ENCODE measurements at places on chromosomes 2 and 18.

DNA sequence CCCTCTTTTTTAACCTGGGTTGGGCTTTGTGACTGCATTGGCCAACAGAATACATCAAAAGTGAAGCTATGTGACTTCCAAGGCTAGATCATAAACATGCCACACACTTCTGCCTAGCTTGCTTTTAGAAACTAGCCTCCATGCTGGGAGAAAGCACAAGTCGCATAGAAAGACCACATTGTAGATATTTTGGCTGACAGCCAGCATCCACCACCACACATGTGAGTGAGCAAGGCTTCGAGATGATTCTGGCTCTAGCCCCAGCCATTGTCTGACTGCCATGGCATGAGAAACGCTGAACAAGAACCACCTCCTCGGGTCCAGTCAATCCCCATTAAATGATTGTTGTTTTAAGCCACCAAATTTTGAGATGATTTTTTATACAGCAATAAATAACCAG lies 66.8 kb upstream of the STPG4 start:
- DNase-seq: no peak

DNA sequence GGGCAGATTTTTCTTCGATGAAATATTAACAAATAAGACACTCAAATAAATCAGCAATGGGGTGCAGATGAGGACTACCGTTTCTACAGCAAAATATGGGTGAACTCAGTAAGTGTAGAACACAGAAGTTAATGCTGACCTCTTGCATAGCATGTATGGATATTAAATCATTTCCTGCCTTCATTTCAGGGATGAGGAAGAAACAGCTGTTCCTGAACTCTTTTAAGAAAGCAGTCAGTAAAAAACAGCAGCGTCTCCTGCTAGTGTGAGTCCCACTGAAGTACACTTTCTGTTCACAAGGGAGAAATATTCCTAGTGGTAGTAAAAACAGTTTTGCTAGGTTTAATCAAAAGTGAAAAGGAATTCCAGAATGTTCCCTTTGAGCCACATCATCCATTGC lies 379.0 kb downstream of the ZEB2 start:
- no peak for DNase-seq

- no peak for DNase-seq
Observed at GRCh38 chr2:209525331-209525730, 101.5 kb downstream of the MAP2 start.

DNA sequence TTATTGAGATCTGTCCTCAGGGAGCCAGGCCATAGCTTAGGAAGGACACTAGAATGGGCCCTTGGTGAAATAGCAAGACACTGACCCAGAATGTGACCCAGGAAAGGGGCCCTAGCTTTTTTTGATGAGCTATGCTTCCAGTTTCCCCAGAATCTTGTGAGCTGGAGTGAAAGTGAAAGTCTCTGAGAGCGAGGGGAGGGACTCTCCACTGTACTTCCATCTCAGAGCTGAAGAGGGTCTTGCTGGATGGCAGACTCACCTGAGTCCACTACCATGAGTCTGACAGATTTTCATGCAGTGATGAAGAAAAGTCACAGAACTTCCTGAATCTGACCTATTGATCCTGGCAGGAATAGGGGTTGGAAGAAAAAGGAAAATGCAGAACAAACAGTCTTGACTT lies 3.1 kb downstream of the ARHGAP25 start:
- peak; percentile 85 for DNase-seq

DNA sequence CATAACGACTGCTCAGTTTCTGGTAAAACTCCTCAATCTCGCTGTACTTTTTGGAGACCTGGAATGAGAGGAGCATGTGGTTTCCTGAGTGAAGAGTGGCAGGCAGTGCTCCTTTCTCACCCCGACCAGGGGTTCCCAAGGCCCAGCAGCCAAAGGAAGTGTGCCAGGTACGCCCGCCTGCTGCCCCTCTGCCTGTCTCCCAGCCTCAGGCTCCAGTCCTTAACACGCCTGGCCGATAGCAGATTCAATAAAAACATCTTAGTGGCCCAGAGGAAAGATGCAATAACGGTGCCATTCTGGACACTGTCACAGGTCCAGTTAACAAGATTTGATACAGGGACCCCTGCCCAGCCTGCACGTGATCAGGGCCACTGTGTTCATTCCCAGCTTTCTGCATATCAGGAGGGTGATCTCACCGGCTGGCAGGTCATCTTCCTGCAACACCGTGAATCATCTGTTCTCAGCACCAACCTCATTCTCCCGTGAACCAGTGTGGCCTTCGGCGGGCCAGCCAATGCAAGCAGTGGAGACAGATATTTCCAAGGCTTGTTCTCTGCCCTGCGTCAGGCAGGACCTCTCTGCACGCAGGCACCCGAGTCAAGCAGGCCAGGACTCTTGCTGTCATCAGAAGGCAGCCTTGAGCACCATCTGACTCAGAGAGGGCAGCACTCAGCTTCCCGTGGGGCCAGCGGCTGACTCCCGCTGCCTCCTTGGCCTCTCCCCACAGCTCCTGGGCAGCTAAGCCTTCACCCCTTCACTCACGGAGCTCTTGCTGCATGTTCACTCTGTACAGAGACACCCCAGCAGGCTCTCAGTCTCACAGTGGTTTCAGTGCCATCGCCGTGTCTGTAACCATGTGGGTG lies 9.5 kb downstream of the HS1BP3 start:
- no peak for DNase-seq

GRCh38 chr2:96821113-96821675 lies 5.1 kb downstream of the CNNM3 start:
- no peak for DNase-seq

GRCh38 chr2:130963849-130964793 lies 127.4 kb downstream of the ARHGEF4 start:
- DNase-seq: peak; percentile 34

DNA sequence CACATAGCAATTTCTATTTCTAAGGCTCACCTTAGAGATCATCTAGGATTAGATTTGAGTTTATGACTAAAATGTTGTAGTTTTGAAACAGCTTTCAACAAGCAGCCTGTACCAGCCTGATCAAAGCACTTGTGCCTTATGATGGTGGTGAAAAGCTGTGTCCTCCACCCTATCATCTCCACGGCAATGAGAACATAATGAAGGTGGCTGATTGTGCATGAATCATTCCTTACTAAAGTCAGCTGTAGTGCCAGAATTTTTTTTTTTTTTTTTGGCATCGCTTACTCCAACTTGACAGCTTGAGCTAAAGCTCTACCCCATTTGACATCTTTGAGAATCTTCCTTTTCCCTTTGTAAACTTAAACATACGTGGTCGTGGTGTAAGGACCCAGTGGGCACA lies 86.0 kb downstream of the DCC start:
- DNase-seq: no peak

DNA sequence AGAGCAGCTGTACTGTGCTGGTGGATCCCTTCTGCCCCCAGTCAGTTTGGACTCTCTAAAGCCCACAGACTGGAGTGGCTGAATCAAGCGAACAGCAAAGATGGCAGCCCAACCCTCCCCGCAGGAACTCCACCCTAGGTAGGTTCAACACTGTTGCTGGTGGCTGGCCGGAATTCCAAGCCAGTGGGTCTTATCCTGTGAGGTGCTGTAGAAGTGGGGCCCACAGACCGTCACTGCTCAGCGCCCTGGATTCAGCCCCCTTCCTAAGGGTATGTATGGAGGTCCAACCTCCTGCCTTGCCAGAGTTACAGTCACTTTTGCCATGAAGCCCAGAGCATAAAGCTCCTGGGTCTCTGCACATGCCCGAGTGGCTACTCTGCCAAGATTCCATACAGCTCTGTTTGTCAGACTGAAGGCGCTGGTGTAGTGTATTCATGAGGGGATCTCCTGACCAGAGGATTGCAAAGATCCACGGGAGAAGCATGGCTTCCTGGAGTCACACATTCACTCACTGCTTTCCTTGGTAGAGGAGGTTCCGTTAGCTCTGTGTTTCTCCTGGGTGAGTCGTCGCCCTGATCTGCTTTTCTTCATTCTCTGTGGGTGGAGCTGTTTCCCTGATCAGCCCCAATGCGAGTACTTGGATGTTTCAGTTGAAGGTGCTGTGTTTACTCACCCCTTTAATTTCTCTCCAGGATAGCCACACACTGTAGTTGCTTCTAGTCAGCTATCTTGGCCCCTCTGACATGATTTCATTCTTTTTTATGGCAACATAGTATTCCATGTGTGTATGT lies 293.6 kb upstream of the THUMPD2 start:
- no peak for DNase-seq

GRCh38 chr2:159562248-159562647 lies 54.1 kb downstream of the BAZ2B start:
- peak; percentile 26 for DNase-seq

- DNase-seq: no peak
Observed at GRCh38 chr2:64220894-64221617, 76.8 kb upstream of the PELI1 start.

DNA sequence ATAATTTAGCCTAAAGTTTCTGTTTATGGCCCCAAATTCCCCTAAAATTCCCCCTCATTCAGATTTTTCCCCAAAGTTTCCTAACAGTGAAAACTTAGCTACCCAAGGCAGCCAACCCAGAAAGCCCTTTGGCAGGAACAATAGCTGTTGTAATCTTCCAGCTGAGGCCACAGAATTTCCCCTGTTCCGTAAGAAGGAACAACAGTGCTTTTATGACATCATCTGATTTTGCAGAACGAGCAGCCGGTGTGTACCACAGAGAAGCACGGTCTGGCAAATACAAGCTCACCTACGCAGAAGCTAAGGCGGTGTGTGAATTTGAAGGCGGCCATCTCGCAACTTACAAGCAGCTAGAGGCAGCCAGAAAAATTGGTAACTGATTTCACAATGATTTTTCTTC lies 6.3 kb downstream of the TNFAIP6 start:
- peak; percentile 45 for DNase-seq

GRCh38 chr2:157283468-157283867 lies 26.0 kb downstream of the GALNT5 start:
- no peak for DNase-seq

DNA sequence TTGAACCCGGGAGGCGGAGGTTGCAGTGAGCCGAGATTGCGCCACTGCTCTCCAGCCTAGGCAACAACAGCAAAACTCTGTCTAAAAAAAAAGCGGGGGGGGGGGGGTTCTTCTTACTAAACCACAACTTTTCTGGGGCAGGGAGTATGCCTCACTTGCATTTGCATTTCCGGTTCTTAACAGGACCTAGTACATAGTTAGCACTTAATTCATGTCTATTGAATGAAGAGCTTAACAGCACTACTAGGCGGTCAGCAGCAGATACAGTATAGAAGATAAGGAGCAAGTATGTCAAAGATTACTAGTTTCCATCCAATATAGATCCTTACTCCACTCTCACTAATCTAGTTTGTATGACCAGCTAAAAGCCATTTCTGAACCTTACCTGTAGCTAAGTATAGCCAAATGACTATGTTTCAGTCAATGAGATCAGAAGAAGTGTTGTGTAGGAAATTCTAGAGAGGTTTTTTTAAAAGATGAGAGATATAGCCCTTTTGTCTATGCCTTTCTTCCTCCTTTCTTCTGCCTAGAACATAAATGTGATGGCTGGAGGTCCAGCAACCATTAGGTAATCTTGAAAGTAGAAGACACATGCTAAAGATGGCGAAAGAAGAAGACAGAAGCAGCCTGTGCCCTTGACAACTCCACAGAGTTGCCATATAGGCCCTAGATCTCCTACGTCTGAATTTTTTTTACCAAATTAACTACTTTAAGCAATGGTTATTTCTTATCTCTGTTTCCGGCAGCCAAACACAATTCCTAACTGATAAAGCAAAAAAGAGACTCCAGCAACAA lies 11.3 kb downstream of the HYCC2 start:
- DNase-seq: no peak

- DNase-seq: no peak
Observed at GRCh38 chr18:43484710-43485109, 207.4 kb upstream of the SYT4 start.

DNA sequence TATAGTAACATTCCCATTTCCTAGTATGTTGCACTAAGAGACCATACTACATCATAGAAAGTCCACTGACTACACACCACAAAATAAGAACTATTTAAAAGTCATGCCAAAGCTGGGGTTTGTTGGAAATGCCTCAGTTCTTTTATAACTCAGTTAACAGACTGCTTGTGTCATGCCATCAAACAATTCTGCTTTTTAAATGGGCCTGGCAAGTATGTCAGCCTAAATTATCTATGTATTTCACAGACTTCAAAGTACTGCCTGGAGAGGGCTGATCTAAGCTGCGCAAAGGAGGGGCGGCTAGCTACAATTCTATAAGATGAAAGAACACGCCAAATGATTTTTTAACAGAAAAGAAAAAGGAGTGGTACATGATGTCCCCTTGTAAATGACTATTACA lies 49.6 kb downstream of the FARSB start:
- no peak for DNase-seq

- no peak for DNase-seq
Observed at GRCh38 chr2:227865291-227865690, 6.1 kb upstream of the DAW1 start.

GRCh38 chr2:215775106-215775505 lies 238.2 kb downstream of the MREG start:
- DNase-seq: no peak

DNA sequence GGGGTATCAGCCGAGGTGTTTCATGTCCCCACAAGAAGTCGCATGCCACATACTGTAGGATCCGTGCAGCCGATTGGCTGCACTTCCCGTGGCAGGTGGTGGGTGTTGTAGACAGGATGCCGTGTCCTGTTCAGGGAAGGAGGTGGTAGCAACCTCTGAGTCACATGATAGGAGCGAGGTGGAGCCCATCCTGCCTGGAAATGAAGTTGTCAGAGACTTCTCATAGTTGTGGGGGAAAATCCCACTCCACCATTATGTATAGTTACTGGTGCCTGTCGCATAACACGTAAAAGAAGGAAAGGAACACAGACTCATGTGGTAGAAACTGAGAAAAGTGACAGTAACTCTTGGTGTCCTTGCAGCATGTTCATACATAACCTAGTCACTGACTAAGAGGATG lies 91.4 kb upstream of the IL1R2 start:
- DNase-seq: no peak

- no peak for DNase-seq
Observed at GRCh38 chr2:131014141-131014540, 79.1 kb downstream of the FAM168B start.

- no peak for DNase-seq
Observed at GRCh38 chr2:163571423-163572102, 164.2 kb downstream of the FIGN start.

DNA sequence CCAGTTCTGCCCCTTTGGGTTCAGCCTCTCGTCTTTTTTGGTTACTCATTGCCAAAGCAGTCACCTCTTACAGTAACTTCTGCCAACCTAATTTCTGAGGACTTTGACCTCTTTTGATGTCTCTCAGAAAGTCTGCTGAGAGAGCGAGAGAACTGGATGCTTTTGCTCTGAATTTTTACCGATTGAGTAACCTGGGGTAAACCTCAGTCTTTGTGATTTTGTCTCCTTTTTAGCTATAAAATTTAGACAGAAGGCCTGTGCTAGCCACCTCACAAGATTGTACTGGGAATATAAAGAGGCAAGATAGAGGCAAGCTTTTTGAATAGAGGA lies 34.8 kb upstream of the IL1R1 start:
- no peak for DNase-seq

DNA sequence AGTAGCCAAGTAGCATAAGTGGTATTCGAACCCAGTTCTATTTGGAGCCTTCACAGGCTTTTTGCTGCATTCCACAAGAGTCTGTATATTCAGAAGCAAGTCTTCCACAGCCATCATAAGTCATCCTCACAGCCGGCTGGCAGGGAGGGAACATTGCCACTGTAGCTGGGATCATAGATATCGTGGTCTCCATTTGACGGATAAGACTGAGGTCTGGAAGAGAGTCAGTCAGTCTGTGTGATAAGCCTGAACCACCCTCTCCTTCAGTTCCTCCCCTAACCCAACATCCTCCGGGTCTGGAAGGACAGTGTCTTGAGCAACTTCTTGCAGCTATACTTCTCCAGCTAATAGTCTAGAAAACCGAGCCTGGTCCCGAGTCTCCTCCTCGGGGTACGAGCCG lies 17.0 kb upstream of the C1QL2 start:
- DNase-seq: peak; percentile 10

- DNase-seq: no peak
Observed at GRCh38 chr2:175599966-175600831, 401.9 kb downstream of the LNPK start.
